ENCODE measurements at places on chromosomes 16 and 17. TPM values are rescaled to one million over a fixed set of nuclear protein-coding genes. Genes with fewer than 3 reads are reported as not detected.

Gene NTHL1
- 34.3 TPM for total RNA-seq

Gene BOLA2B
- total RNA-seq: 238 TPM

Gene PLXDC1
- 9.0 TPM for total RNA-seq

Gene LPO
- total RNA-seq: not detected

Gene UBFD1
- total RNA-seq: 46.1 TPM

Gene WIPI1
- total RNA-seq: 47.7 TPM

Gene ZNF750
- not detected for total RNA-seq

Gene ZNF629
- total RNA-seq: 2.5 TPM

Gene ASPHD1
- not detected for total RNA-seq

Gene SLFN12L
- total RNA-seq: 197 TPM

Gene CCL1
- total RNA-seq: 0.73 TPM

Gene TBC1D28
- not detected for total RNA-seq

Gene B9D1
- total RNA-seq: 2.6 TPM

Gene CPHXL2
- not detected for total RNA-seq

Gene ODF4
- not detected for total RNA-seq

Gene MLLT6
- total RNA-seq: 223 TPM

Gene C17orf50
- not detected for total RNA-seq

Gene SMIM5
- not detected for total RNA-seq

Gene KRT9
- total RNA-seq: not detected

Gene KRTAP4-6
- total RNA-seq: not detected

Gene KRT20
- not detected for total RNA-seq

Gene GRB7
- not detected for total RNA-seq

Data from activated CD8-positive, alpha-beta memory T cell treated with anti-CD3 and anti-CD28 coated beads, Interleukin-2, amount 10 ng/mL, durations not matched to agents 7 days and 5 days (primary cell).